ENCODE measurements at places on chromosomes 1 and 21.

DNA sequence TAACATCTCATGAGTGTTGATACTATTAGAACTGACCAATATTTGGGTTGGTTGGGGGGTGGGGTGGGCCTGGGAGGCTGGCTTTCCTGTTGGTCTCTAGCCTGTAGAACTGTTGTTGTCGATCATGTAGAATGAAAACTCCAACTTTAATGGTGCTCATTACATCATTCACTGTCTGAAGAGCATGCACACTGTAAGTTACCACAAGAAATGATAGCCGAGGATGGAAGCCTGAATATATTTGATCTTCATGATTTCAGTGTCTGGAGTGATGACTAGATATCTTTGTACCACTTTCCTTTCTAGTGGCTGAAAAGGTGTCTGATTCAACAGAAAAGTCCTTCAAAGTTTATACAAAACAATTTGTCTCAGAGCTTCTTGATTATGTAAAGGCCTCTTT is 123.6 kb downstream of the XCL2 start:
- DNase-seq = no peak

- DNase-seq = no peak
Measured at GRCh38 chr1:234313171-234313570, 60.1 kb upstream of the COA6 start.

DNA sequence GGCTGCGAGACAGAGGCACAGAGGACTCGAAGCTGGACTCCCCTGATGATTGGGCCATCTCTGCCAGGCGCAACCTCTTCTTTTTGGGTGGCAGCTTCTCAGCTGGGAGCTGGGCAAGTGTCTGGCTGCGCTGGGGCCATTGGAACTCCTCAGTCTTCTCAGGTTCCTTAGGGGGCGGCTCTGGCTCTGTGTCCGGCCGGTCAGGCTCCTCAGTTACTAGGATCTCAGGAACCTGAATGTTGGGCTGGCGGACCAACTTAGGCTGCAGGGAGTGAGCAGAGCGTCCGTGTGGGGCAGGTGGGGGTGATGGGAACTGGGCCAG is 97.5 kb upstream of the EDN2 start:
- no peak for DNase-seq

DNA sequence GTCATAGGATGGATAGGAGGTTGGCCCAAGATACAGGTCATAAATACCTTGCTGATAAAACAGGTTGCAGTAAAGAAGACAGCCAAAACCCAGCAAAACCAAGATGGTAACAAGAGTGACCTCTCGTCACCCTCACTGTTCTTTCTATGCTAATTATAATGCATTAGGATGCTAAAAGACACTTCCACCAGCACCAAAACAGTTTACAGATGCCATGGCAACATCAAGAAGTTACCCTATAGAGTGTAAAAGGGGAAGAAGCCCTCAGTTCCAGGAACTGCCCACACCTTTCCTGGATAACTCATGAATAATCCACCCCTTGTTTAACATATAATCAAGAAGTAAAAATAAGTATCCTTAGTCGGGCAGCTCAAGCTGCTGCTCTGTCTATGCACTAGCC is 671.9 kb downstream of the PTPRC start:
- DNase-seq = no peak

DNA sequence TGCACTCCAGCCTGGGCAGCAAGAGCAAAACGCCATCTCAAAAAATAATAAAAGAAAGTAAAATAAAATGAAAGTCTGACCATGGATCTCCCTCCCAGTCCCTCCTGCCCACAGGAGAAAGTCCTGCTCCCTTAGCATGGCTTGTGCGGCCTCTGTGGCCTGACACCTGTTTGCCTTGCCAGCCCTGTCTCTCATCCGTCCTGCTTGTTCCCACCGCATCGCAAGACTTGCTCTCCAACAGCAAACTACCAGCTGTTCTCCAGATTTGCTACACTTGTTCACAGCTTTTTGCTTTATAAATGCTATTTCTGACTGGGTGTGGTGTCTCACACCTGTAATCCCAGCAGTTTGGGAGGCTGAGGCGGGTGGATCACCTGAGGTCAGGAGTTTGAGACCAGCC is 2.7 kb downstream of the ETV3L start:
- DNase-seq = no peak

GRCh38 chr1:209405183-209405814 is 178.2 kb upstream of the CAMK1G start:
- no peak for DNase-seq

DNA sequence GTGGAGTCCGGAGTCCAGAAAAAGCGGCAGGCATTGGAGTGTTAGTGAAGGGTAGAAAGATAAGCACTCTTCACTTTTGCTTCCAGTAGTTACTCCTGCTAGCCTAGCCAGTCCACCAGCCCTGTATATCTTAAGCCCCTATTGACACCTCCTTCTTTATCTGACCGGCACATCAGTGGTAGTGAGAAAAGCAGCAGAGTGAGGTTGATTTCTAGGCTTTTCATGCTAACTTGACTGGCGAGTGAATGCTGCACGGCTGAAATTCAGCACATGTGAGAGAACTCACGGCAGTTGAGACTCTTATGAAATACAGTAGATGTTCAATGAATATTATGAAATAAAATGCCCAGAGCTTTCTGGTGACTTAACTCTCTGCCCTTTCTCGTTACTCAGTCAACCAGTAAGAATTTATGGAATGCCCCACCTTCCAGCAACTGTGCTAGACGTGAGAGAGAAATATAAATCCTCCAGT is 128.2 kb downstream of the CACHD1 start:
- DNase-seq = no peak

- DNase-seq = no peak
Measured at GRCh38 chr21:42254083-42254482, 35.1 kb downstream of the ABCG1 start.

DNA sequence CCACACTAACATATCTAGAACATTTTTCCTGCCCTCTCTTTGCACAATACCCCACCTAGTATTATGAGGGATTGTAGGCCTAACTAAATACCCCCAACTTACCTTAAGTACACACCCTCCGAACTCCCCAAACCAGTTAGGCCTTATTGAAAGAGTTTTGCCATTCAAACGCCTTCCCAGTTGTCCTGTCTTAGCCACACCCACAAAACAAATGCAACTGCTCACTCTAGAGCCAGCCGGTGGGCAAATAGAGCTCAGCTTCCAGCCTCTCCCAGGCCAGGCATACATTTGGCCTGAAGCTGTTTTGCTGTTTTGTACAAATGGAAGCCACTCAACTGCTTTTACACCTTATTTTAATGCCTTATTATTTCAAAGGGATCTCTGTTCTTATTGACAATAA is 224.2 kb upstream of the RUNX1 start:
- DNase-seq = no peak

DNA sequence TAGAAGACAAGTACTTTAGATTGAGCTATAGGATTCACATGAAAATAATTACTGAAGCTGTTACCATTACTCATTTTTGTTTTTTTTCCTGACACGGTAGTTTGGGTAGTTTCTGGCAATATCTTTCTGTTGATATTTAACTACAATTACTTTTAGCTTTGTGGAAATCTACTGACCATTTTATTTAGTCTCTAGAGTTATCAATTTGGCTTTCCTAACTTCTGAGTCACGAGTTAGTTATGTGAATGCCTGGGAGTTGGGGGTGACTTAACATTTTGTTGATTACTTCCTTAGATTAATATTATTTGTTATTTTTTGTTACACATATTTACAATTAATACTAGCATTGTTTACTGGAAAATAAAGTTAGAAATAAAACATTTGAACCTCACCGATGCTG is 160.6 kb downstream of the HMCN1 start:
- DNase-seq = no peak

DNA sequence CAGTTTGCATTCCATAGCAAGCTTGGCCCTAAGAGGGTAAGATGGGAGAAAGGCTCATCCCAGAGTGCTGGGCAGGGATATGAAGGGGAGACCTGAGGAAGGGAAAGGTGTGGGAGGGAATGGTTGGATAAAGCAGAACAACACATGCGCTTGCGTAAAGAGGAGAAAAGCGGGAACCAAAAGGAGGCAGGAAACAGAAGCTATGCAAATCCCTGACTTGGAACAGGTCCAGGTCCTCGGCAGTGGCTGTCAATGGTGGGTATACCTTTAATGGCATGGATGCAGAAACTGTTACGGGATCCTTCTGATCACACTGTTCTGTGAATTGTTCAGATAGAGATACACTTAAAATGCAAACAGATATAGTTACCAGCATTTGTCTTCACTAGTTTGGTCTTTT is 455.6 kb downstream of the SIPA1L2 start:
- no peak for DNase-seq

DNA sequence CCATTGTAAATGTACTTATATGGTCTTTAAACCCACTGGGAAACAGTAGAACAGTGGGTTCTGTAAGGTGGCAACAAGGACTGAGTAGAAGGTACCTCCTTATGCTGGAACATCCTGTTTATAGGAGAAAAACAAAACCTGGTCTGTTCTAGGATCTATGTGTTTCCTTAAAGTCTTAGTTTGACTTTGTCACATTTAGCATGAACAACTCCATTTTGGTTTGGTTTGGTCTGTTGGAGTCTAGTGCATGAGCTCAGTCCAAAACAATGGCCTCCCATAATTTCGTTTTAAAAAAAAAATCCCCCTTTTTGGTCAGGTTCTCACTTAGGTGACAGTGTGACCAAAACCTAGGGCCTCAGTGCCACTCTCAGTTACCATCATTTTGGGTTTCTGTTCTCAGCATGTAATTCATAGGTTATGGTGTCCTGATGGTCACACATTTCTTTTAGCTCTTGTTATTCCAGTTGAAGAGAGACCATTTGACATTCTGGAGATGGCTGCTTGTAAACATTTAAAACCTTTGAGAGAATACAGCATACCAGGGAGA is 66.4 kb upstream of the IL12RB2 start:
- DNase-seq = no peak

GRCh38 chr1:9340172-9340854 is 47.6 kb downstream of the SPSB1 start:
- DNase-seq = no peak

- DNase-seq = no peak
Measured at GRCh38 chr1:242448910-242449645, 75.4 kb downstream of the PLD5 start.

DNA sequence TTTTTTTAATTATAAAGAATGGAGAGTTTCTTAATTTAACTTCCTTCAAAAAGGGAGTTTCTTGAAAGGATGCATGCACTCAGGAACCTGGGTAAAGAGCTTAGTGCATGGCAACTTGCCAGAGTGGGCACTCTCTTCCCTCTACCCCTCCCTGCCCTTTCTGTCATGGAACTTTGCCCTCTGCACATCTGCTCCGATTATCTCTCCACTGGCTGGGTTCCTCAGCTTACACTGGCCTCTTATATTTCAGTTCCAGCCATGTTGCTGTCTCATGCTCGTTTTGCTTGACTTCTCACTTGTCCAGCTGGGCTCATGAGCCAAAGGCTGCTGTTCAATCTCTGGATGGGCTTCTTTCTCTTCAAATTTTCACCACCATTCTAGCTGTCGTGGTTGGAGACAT is 87.0 kb downstream of the NCAM2 start:
- DNase-seq = no peak

DNA sequence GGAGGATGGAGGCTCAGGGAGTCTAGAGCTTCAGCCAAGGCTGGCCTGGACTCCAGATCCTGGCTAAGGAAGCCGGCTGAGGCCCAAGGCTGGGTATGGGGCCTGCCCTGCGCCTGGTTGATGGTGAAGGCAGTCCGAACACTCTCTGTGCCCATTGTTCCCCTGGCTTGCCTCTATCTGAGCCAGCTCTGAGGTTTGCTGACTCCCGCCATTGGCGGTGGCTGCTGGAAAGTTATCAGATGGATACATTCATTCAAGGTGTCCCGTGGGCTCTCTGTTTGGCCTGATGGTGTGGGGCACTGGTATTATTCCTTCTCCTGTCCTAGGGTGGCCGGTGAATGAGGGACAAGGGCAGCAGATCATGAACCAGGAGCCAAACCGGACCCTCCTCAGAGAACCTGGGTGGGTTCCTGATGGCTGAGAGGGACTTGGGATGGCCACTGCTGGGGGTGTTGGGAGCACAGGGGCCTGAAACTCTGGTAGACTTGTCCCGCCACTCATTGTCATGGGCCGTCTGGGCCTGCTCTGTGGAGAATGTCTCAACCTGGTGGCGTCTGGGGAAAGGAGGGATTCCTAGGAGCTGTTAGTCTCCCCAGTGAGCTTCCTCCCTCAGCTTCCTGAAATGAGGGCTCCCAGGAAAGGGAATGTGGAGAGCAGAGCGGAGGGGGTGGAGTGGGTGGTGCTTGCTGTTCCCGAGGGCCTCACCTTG is 22.2 kb downstream of the SLC26A9 start:
- DNase-seq = no peak

All from effector memory CD8-positive, alpha-beta T cell (primary cell).